ENCODE measurements at places on chromosomes 11 and 22.

DNA sequence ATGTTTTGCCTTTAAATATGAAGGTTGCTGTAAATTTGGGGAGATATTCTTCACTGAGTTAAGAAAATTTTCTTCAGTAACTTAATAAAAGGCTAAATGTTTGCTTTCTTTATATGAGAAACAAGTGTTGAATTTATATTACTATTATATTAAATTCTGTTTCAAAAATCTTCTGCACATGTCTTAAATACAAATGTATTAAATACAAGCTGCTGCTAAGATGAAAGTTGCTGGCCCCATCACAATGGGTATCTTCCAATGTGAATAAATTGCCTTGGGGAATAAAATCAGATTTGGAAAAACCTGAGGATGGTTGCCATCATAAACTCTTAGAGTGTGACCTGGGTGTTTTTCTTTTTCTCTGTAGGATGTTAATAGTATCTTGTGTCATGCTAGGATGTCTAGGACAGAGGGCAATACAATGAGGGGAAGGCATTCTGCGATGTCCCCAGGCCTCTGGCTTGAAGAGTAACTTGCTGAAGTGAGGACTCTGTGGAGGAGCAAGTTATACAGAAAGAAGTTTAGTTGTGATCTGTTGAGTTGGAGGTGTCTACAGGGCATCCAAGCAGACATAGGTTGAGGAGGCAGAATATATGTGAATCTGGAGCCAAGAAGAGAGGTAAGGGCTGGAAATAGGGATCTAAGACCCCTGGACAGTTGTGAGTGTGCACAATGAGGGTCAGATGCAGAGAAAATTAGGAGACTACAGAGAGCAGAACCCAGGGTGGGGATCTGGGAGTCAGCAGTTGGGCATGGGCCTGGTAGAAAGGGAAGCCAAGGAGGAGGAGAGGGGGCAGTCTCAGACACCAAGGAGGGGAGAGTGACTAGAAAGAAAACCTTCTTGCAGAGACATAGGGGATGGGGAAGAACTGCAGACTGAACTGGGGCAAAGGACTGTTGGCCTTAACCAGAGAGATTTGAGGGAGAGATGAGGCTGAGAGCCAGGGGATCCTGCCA lies 4.8 kb downstream of the IGLL5 start:
- no peak for DNase-seq

DNA sequence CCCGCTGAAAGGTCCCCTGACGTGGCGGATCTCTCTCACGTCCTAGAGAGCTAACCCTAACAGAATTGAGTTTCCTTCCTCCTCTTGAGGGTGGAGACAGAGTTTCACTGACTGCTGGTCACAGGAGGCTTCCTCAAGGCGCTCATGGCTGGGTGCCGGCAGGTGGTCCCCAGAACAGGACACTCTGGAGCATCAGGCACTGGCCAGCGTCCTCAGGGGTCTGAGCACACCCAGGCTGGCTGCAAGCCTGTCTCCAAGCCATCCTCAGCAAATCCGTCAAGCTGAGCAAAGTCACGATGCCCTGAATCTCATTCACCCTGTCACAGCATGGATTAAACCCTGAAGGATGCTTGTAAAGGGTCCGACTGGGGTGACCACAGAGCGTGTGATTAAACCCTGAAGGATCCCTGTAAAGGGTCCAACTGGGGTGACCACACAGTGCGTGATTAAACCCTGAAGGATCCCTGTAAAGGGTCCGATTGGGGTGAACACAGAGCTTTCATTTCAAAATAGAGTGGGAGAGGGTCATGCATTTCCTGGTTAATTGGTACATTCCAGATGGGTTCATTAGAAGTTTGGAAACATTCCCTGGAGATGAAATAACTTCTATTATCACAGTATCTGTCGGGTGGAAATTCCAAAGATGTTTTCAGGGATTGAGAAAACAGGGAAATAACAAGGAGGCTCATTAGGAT lies 473.0 kb downstream of the BRD1 start:
- DNase-seq = no peak

GRCh38 chr22:43004362-43005035 lies 10.4 kb downstream of the PACSIN2 start:
- DNase-seq = no peak

DNA sequence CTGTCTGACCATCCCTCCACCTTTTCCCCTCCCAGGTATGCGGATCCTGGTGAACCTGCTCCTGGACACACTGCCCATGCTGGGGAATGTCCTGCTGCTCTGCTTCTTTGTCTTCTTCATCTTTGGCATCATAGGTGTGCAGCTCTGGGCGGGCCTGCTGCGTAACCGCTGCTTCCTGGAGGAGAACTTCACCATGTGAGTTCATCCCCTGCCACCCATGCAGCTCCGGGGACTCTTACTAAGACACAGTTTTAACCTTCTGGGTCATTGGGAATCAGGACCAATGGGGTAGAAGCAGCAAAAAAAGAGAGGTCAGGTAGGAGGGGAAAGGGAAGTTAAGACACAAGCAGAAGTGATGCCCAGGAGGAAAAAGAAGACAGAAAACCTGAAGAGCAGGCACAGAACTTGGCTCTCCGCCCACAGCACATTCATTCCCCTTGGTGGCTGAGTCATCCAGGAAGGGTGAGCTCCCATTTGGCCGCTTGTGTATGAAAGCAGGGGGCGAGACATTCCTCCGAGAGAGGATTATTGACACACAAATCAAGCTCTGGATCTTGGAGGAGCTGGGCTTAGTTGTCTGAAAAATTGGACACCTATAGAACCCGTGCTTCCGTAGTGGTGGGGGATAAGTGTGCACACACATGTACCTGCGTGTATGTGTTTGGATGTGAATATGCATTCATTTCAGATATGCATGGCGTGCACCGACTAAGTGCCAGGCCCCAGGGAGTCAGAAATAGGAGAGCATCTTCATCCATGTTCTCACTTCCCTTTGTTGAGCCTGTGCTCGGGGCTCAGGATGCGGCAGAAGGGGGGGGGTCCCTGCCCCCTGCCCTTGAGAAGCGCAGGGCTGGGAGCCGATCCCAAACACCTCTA lies 64.2 kb downstream of the CACNA1I start:
- DNase-seq = peak; percentile 68

- no peak for DNase-seq
Observed at GRCh38 chr11:24687531-24688147, 190.8 kb downstream of the LUZP2 start.

DNA sequence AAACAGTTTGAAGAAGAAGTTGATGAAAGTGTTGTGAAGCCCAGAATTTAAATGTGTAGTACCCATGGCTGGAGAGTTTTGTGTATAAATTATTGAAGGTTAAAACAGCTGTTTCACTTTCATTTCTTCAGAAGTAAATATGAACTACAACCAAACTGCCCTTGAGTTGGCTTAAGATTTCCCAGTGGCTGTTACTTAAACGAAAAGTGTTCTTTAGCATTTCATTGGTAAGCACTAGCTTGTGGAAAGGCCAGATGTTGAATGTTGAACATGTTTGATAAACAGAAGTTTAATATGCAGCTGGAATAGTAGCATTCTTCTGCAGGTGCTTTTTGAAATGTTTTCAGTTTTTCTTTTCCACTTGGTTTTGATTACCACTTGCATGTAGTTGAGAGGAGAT lies 83.2 kb upstream of the TNRC6B start:
- DNase-seq = no peak

DNA sequence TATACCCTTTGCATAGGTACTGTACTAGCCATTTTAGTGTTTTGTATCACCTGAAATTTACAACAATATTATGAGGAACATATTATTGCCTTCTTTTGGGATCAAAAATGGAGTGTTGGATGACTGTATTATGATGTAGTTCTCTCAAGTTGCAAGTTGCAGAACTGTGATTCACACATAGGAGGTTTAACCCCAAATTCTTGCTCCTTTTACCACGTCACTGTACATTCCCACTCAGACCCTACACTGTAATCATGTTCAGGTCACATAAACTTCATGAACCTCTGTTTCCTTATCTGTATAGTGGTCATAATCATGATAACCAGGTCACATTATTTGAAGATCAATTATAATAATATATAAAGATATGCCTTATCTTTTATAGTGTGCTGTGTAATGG lies 925.1 kb upstream of the TENM4 start:
- DNase-seq = no peak

DNA sequence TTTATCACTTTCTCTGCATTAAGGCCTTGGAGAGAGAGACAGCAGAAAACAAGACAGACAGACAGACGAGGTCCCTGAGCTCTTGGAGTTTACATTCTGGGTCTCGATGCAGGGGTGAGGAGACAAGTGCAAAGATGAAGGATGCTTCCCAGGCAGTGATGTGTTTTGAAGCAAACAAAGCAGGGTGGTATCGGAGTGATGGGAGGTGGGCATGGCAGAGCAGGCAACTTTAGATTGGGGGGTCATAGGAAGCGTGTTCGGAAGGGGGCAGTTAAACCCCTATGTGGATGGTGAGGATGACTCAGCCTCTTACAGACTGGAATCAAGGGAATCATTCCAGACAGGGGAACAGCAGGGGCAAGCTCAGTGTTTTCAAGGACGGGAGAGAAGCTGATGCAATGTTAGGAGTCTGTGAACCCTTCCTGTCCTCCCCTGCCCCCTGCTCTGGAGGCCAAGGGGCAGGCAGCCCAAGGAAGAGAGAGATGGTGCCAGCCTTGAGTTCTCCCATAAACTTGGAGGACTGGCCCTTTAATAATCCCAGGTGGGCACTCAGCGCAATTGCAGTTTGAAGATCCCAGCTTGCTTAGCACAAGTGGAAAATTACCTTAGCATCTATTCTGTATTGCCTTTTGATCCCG lies 180.2 kb downstream of the CHST1 start:
- no peak for DNase-seq
